ENCODE measurements at places on chromosomes 3 and 15.
A peak's percentile ranks its signal among the peaks of the same experiment; 100 is the strongest.

GRCh38 chr3:141231952-141232823, 563 bp downstream of the PXYLP1 start:
- DNase-seq: no peak

DNA sequence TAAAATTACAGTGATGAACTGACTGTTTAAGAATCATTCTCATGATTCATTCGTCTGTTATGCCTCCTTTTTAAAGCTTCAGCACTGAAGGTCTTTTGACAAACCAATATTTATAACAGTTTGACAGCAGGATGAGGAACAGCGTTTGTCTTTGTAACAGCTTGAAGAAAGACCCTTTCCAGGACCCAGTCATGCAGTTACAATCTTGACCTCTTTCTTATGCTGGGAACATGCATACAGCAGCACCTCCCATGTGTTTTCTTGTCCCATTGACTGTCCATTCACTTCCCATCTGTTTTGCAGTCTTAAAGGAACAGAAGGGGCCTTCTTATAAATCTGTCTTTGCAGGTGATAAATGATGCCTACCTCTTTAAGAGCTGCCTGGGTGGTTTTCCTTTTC, 87.2 kb downstream of the OPA1 start:
- DNase-seq: no peak

DNA sequence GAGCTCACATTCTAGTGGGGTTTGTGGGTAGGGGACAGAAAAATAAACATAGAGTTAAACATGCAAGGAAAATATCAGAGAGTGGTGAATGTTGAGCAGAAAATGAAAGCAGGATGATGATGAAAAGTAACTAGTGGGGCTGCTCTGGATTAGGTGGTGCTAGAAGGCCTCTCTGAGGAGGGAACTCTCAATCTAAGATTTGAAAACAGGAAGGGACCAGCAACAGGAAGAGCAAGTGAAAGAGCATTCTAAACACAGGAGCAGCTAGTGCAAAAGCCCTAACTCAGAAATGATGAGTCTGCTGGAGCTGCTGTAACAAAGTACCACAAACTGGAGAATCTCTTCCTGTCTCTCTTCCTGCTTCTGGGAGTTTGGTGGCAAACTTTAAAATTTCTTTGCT, 468.6 kb upstream of the AGTR1 start:
- DNase-seq: no peak

DNA sequence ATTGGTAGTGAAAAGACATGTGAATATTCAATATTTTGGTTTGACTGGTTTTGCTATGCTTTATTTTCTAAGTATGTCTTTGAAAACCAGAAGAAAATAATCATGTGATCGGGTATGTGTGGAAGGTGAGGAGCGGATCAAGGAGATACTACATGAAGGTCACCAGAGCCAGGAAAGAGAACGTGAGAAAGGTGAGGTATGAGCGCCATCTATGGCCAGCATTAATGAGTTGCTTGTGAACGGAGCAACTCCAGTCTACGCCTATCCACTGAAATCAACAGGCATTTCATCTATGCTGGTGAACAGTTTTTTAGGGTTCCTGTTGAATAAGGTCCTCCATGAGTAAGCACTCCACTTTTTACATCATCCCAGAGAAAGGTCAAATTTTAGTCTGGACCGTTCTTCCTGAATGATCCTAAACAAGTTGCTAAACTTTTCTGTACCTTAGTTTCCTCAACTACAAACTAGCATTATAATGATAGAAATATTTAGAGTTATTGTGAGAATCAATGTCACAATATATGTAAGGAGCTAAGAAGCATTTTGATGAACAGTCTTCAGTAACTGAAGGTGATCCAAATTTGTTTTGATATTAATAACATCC, 1435.2 kb upstream of the CADM2 start:
- peak; percentile 65 for DNase-seq

DNA sequence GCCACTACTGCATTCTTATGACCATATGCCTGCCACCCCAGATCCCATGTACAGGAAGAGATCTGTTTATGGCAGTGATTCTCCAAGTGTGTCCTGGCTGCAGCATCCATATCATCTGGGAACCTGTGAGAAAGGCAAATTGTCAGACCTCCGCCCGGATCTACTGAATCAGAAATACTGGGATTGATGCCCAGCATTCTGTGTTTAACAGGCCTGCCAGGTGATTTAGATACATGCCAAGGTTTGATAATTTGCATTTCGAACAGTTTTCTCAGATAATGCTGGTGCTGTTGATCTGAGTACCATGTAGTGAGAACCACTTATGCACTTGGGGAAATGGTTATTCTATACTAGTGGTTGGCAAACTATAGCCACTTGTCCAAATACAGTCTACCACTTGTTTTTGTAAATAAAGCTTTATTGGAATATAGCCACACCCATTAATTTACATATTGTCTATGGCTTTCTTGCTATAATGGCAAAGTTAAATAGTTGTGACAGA, 165.4 kb downstream of the SSR3 start:
- no peak for DNase-seq

GRCh38 chr3:52288674-52289073, 1.0 kb downstream of the GLYCTK start:
- DNase-seq: no peak

GRCh38 chr3:197511130-197511529, 44.6 kb downstream of the BDH1 start:
- no peak for DNase-seq

DNA sequence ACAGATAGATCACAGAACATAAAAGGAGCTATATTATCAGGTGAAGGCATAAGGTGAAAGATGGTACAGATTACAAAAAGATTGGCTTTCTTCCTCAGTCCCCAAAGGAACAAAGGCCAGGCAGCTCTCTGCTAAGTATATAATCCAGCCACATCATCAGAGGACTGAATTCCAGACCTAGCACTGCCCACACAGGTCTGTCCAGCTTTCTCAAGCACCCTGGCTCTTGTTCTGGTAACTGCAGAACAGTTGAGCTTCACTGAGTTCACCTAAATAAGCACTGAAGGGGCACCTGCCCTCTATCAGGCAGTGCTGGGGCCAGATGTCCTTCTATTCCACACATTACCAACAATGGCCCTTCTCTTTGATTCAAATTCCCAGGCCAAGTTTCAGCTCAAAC, 6.3 kb downstream of the DUOXA1 start:
- no peak for DNase-seq

GRCh38 chr3:12633108-12633507, 30.8 kb downstream of the RAF1 start:
- no peak for DNase-seq

- DNase-seq: no peak
Measured at GRCh38 chr15:34644061-34644460, 60.6 kb upstream of the GOLGA8B start.

DNA sequence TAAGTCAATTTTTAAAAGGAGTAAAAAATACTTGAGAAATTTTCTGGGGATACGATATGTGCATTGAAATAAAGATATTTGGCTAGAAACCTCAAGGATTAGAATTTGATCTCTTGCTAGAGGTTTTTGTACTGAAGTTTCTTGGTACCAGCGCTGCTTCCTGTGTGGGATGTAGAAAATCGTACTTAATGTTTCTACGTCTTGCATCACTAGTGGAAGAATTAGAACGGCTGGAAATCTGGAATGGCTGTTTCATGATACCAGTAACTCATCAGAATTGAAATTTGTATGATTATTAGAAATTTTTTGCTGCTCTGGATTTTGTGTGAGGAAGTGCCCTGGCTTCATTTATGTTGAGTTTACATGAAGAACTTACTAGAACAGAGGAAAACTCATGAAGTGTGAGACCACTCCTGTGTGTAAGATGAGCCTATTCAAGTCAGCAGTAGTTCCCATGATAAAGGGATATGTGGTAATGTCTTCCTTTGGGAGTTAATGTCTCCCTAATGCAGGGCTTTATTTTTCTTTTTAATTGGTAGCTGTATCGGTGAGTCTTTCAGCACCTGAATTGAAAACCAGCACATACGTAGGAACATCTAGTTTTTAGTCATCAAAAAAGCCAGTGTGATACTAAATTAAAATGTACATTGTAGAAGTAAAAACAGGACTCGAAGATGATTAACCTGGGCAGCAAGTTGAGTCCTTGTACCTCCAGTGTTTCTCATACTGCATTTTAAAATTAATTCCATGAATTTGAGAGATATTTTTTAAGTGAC, 3.2 kb downstream of the KBTBD8 start:
- DNase-seq: no peak

DNA sequence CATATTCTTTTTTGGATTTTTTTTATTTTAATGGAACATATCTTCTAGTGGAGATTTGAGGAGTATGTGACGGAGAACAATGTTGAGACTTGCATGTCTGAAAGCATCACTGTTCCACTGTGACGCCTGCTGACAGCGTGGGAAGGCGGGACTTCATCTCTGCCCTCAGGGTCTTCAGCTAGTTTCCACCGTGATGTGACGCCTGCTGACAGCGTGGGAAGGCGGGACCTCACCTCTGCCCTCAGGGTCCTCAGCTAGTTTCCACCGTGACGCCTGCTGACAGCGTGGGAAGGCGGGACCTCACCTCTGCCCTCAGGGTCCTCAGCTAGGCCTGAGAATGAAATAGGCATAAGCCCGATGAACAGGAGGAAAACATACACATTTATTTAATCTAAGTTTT, 70.7 kb downstream of the LMLN start:
- no peak for DNase-seq

DNA sequence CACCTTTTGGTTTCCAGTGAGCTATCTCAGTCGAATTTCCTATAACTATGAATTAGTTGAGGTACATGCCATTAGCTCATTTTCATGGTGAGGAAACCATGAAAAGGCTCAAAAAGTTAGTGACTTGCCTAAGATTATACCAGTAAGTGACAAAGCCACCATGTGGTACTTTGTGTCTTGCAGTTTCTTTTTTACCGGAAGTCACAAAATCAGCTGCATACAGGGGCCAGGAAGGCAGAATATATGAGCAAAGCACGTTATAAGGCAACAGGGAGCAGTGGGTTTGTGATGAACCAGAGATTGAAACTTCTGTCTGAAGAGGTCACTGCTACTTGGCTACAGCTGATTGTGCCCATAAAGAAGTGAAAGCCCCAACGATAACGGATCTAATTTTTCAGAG, 50.3 kb downstream of the CMTM8 start:
- no peak for DNase-seq

DNA sequence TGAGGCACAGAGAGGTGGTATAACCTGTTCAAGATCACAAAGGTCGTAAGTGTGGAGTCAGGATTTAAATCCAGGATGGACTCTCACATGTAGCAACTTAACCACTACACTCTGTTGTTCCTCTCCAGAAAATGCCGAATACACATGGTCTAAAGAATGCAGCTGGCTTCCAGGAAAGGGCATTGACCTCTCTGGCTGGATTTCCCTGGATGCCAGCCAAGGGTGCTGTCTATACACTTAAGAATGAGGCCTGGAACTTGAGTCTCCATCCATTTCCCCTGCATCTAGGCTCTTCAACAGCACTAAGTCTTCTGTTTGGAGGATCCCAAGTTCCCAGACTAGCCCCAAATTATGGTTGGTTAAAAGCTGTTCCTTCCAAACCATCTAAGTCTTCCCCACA, 60.5 kb downstream of the CERS3 start:
- no peak for DNase-seq

DNA sequence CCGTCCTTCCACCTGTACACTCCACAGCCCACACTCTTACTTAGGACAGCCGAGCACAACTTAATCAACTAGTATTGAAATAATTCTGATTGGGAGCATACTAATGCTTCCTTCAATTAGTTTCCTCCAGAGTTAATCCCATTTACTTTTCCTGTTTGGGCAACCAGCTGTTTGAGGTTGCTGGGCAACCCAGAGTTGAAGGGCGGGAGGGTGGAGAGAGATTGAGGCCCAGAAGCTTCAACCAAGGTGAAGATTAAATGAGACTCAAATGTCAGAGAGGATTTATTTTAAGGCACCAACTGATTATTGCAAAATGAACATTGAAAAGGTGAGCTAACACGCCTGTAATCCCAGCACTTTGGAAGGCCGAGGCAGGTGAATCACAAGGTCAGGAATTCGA, 428.5 kb upstream of the SEMA6D start:
- no peak for DNase-seq

DNA sequence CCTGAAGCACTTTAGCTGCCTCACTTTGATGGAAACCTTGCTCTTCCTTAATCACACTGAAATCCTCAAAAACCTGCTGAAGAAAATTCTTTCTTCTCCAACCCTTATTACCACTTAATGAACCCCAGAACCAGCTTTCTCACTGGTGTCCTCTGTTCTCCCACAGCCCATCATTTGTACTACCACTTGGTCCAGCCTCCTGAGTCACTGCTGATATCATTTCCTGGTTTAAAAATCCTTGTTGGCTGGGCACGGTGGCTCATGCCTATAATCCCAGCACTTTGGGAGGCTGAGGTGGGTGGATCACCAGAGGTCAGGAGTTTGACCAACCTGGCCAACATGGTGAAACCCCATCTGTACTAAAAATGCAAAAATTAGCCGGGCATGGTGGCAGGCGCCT, 418.6 kb upstream of the KCNMB2 start:
- DNase-seq: no peak

DNA sequence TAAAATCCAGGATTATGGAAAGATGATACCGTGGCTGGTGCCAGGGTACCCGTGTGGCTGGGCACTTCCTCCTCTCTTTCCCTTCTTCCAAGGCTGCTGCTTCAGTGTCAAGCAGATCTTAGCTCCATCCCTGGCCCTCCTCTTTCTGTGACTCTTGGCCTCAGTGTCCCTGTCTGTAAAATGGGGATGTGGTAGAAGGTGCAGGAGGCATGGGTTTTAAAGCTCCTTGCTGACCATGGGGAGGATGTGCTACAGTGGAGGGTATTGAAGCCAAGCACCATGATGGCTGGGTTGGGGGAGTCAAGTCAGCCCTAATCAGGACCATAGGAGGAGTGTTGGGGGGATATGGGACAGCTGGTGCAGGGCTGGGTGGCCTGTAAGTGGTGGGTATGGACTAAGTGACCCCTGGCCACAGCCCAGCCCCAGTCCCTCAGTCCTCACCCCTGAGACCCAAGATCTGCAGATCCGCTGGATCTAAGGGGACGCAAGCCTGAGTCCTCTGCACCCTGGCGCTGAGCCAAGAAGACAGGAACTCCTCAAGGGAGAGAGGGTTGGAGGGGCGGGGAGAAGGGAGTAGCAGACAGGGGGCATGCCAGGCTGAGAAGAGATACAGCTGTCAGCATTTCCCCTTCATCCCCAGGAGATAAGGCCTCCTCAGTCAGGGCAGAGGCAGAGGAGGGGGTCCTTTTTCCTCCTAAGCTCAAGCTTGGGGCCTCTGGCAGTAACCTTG, 12.0 kb downstream of the PTH1R start:
- peak; percentile 44 for DNase-seq

DNA sequence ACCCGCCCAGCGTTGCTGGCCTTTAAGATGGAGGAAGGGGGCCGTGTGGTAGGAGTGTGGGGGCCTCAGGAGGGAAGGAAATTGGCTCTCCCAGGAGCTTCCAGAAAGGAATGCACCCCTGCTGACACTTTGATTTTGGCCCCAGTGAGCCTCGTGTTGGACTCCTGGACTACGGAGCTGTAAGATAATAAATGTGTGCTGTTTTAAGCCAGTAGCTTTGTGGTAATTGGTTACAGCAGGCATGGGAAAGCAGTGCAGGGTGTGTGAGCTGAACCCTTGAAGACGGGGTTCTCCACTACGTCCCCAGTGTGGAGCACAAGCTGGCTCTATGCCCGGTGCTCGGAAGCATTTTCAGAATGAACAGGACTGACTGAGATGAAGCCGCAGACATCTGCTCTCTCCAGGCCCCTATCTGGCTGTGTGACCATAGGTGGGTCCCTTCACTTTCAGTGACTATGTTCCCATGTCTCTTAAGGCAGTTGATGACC, 22.9 kb upstream of the CGNL1 start:
- DNase-seq: no peak

Data from hematopoietic multipotent progenitor cell treated with erythropoietin and hydrocortisone succinate and interleukin-3 and kit ligand, for 8 days (in vitro differentiated cells).